Activated B cell treated with CpG ODN at 0.5 μM for 24 hours (primary cell): ENCODE measurements at places on chromosomes 7 and 10. TPM values are rescaled to one million over a fixed set of nuclear protein-coding genes. Genes with fewer than 3 reads are reported as not detected.

DNA sequence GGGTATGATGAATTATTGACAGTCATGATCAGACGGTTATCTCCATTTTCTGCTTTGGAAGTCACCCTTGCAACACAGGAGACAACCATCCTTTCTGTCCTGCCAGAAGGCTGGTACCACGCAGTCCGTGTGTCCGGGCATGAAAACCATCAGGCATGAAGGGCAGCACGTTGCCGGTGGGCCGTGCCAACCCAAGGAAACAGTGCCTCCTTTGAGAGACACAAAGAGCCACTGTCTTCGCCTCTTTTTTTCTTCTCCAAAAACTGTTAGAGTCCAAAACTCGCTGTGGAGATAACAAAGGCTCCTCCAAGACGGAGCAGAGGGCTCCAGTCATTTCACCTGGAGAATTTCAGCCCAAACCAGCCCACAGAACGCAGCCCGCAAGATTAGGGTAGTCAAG is 60.4 kb upstream of the ARHGAP21 start:
- no peaks in the 10 kb centered on the region for H3K4me1 ChIP-seq
- H3K4me3 ChIP-seq, result no peak overlapping the region
- H3K27me3 ChIP-seq, result no peaks in the 10 kb centered on the region
- no peaks in the 10 kb centered on the region for H3K36me3 ChIP-seq
- H3K27ac ChIP-seq, result no peak overlapping the region
- no peak for DNase-seq

- H3K36me3 ChIP-seq, result no peaks in the 10 kb centered on the region
- peaks cover 5% of the 10 kb centered on the region for H3K4me1 ChIP-seq
- no peak overlapping the region for H3K27ac ChIP-seq
- H3K4me3 ChIP-seq, result no peak overlapping the region
These were observed 27.2 kb downstream of the PODXL start for GRCh38 chr7:131529179-131529578.

Gene METTL27
- 0.66 and 1.7 TPM in 2 replicates for total RNA-seq

DNA sequence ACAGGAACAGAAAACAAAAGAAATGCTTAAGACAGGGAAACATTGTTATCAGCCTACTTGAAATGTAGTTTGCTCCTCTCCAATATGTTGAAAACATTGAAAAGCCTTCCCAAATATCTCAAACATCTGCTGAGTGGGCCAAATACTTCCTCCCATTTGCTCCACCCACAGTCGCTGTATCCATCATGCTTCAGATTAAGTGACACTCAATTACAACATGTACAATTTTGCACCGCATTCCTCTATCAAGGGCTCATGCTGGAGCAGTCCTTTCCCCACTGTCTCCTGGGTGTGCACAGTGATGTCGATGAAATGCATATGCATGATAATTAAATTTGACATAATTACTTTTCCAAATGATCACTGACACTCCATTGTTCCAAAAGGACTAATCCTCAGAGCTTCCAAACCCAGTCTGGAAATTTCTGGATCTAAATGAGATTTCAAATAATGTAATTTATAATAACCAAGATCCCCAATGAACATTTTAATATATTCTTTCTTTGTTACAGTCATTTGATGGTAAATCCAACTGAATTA is 604.6 kb downstream of the GRID1 start:
- no peak for DNase-seq
- H3K36me3 ChIP-seq, result no peaks in the 10 kb centered on the region
- no peaks in the 10 kb centered on the region for H3K4me1 ChIP-seq
- H3K4me3 ChIP-seq, result no peak overlapping the region

GRCh38 chr7:120873401-120873800 is 15.5 kb upstream of the TSPAN12 start:
- no peaks in the 10 kb centered on the region for H3K36me3 ChIP-seq
- peaks cover 14% of the 10 kb centered on the region for H3K27me3 ChIP-seq
- no peak overlapping the region for H3K27ac ChIP-seq
- no peaks in the 10 kb centered on the region for H3K4me1 ChIP-seq
- no peak overlapping the region for H3K4me3 ChIP-seq

GRCh38 chr7:74619235-74619860 is 38.2 kb upstream of the GTF2I start:
- no peaks in the 10 kb centered on the region for H3K27me3 ChIP-seq
- no peak for DNase-seq
- H3K27ac ChIP-seq, result no peak overlapping the region
- H3K4me1 ChIP-seq, result peaks cover 26% of the 10 kb centered on the region
- H3K4me3 ChIP-seq, result no peak overlapping the region

GRCh38 chr10:13685885-13686284 is 99.1 kb downstream of the PRPF18 start:
- H3K27ac ChIP-seq, result no peak overlapping the region
- no peaks in the 10 kb centered on the region for H3K36me3 ChIP-seq
- peaks cover 2% of the 10 kb centered on the region for H3K4me1 ChIP-seq
- H3K27me3 ChIP-seq, result peaks cover 2% of the 10 kb centered on the region

Gene RET
- total RNA-seq, result 0.05 TPM in 1 of 2 replicates, not detected in the other

- H3K4me3 ChIP-seq, result no peak overlapping the region
- H3K4me1 ChIP-seq, result no peaks in the 10 kb centered on the region
- H3K27ac ChIP-seq, result no peak overlapping the region
- H3K36me3 ChIP-seq, result no peaks in the 10 kb centered on the region
- no peak for DNase-seq
- no peaks in the 10 kb centered on the region for H3K27me3 ChIP-seq
These were observed 217.1 kb upstream of the DPP6 start for GRCh38 chr7:153835103-153835502.

Gene GPR85
- not detected in 2 replicates for total RNA-seq

Gene AGAP5
- 9.5 and 15.0 TPM in 2 replicates for total RNA-seq
